ENCODE measurements at places on chromosomes 5 and 9.

GRCh38 chr5:103120607-103121200 lies 603 bp downstream of the PPIP5K2 start:
- no peak for DNase-seq

DNA sequence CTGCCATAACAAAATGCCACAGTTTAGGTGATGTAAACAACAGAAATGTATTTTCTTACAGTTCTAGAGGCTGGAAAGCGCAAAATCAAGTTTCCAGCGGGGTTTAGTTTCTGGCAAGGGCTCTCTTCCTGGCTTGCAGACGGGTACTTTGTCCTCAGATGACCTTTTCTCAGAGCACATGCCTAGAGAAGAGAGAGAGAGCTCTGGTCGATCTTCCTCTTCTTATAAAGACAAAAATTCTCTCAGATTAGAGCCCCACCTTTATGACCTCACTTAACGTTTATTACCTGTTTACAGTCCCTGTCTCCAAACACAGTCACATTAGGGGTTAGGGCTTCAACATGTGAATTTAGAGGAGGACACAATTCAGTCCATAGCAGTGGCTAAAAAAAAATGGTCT lies 119.7 kb downstream of the CETN3 start:
- DNase-seq = no peak

DNA sequence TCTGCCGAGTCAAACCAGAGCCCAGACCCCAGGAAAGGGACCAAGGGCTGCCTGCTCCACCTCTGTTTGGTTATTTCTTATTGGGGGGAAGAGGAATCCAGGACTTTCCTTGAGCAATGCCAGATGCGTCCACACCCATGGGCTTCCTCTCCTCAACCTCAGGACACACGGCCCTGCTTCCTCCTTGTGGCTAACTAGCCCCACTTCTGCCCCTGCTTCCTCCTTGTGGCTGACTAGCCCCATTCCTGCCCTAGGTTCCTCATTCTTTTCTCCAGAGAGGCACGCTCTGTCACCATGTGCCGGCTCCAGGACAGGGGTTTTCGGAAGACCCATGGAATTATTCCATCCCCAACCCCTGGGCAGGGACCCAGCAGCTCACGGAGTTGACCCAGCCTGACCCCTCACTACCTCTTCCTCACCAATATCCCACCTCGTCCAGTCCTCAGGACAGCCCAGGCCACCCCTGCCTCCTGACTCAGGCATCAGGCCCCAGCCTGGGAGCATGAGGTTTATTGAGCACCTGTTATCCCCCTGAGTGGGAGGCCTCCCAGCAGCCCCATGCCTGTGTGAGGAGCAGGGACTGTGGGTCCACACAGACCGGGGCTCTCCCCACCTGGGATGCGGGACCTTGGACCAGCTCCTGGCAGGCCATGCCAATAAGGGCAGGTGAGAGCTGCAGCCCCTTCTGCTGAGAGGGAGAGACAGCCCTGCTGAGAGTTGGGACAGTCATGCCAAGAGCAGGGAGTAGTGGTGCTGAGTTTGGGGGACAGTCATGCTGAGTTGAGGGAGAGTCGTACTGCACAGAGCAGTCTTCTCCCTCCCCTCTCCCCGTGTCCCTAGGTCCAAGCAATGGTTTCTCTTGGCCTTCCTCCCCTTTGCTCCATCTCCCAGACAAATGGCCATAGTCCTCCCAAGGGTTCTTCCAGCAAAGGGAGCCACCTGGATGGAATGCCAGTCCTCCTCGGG lies 11.8 kb upstream of the FCN1 start:
- no peak for DNase-seq

GRCh38 chr9:129576546-129577543 lies 44.1 kb downstream of the C9orf50 start:
- no peak for DNase-seq

DNA sequence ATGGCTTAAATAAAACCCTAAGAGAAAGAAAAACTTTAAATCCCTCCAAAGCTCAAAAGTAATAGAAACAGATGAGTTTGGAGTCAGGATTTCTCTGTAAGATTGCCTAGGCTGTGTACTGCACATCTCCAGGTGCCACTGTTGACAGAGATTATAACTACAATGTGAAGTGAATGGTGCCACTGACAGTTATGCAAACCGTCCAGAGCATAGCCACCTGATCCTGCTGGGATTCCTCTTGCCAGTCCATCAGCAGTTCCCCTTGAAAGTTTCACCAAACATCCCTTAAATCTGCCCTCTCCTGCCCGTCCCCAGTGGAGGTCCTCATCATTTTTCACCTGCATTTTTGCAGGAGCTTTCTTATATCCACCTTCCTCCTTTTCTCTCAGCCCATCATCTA lies 42.5 kb downstream of the FXN start:
- DNase-seq = no peak

DNA sequence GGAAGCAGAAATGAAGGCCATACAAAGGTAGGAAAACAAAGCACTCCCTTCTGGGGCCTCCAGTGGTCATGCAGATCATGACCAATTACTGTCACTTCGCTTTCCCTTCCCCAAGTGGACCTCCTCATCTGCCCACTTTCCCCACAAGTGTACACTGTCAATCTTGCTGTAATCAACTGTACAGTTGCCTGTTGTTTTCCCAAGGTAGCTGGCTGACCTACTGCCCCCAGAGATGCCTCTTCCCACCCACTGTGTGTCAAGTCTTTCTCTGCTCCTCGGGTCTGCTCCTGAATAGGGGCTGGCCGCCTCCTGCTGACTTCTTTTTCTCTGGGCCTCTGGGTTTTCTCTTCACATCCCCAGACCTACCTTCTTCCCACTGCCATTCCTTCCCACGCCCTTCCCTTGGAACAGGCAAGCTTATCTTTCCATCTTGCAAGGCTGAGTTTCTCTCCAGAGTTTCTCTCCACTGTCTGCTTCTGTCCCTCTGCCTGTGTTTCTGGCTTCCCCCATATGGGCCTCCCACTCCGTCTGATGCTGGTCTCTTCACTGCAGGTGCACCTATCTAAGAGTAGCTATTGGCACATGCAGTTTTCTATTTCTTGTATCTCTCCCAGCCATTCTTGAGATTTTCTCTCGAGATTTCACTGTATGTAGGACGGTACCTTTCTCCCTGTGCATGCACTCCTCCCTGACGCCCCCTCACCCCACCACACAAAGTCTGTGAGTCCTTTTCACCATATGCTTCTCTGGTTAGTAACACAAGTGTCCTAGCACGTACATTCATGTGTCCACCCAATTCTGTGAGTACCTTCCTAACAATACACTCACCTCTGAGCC lies 2.4 kb downstream of the ELL2 start:
- DNase-seq = no peak

DNA sequence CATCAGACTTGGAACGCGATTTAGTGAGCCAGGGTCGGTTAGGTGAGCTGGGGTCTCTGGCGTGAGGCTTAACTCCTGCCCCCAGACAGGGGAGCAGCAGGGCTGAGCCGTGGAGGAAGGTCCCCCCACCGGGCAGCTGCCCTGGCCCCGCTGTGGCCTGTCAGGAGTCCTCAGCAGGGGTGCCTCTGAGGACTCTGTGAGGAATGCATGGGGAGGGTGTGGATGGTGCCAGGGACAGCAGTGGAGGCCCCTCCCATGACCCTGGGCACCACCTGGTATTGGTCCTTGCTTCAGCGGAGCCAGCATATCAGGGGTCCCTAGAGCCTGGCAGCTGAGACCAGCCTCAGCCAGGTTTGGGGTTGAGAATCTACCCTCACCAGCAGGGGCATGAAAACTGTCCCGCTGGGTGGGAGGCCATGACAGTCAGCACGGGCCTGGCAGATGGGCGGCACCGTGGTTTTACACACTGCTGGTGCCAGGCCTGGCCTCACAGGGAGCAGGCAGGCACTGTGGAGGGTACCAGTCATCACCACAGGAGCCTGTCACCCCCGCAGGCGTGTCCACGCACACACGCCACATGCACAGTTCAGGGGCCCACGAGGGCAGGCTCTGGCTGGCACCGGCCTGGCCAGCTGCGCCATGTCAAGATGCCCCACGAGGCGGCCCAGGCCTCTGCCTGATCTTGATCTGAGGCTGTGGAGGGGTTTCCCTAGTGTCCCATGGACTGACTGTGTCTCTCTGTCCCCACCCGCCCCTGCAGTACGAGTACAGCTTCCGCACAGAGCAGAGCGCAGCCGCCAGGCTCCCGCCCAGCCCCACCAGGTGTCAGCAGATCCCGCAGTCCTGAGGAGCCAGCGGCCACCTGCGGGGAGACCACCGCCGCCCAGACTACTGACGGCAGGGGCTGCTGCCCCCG lies 111.1 kb upstream of the LMX1B start:
- DNase-seq = no peak

- no peak for DNase-seq
Observed at GRCh38 chr9:105206821-105207699, 37.4 kb upstream of the SLC44A1 start.

GRCh38 chr5:33639474-33639873 lies 198.7 kb downstream of the TARS1 start:
- no peak for DNase-seq

DNA sequence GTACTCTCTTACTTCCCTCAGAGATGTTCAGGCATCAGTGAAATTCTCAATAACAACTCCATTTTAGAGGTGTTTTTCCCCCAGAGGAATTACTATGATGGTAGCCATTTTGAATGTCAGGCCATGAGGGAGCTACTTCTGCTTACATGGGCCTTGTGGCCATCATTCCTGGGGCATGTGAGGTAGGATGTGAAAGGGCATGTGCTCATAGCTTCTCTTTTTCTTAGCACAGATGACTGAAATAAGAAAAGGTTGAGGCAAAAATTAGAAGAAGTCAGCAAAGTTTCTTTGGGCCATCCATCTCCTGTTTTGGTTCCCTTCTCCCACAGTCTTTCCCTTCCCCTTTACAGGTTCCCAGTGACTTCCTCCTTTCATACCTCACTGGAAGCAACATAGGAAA lies 68.8 kb downstream of the FEM1C start:
- DNase-seq = no peak

GRCh38 chr9:24698881-24699518 lies 153.3 kb upstream of the IZUMO3 start:
- no peak for DNase-seq

- DNase-seq = no peak
Observed at GRCh38 chr5:28707706-28708105, 1669.3 kb upstream of the CDH9 start.

GRCh38 chr9:117191504-117192261 lies 223.2 kb downstream of the ASTN2 start:
- no peak for DNase-seq

DNA sequence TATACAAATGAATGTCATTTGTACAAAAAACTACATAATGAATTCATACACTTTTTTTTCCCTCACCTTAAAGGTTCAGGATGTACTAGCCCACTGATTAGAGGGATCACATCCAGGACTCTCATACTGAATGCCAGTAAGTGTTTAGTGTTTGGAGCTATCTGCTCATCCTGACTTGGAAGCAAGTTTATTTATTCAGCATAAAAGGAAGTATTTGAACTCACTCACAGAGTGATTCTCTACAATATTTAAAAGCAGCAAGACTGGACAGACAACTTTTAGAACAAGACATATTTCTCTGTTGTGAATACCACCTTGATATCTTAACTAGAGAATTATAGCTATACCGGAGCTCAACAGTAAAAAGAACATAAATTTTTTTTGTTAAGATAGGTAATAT lies 14.8 kb upstream of the IQGAP2 start:
- DNase-seq = no peak

GRCh38 chr5:111937094-111937493 lies 180.1 kb upstream of the NREP start:
- DNase-seq = no peak

DNA sequence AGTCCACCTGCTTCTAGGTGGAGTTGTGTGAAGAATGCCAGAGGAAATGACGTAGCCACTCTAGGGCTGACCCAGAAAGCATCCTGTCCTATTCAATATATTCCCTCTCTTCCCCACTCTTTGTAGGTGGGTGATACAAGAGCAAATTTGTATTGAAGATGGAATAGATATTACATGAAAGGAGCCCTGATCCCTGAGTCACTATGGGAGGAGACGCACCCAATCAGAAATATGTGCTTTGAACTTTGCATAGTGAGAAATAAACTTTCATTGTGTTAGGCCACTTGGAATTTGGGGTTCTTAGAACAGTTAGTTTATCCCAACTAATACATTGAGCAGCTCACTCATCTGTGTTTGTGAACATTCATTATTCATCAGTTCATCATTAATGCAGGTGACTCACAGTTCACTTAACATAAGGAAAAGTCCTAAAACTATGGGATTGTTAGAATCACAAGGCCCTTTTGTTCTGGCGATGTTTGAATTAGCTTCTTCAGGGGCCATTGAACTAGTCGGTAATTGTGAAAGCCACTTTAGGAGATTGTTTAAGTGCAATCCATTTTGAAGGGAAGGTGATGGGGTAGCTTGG lies 26.9 kb upstream of the NTRK2 start:
- DNase-seq = no peak

GRCh38 chr9:1929722-1930244 lies 85.4 kb upstream of the SMARCA2 start:
- DNase-seq = no peak

GRCh38 chr9:85331626-85332025 lies 410.1 kb downstream of the AGTPBP1 start:
- DNase-seq = no peak

DNA sequence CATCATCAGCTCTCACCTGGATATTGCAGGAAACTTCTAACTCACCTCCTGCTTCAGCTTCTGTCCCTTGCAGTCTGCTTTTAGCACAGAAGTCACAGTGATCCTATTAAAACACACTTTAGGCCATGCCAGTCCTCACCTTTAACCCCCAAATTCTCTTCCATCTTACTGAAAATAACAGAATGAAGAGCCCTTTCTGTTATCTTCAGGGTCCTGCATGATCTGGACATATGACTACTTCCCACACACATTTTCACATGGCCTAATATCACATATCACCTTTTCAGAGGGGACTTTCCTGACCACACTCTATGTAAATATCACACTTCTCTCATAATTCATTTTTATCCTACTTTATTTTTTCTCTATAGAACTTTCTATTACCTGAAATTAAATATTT lies 550.6 kb upstream of the CLINT1 start:
- DNase-seq = no peak

DNA sequence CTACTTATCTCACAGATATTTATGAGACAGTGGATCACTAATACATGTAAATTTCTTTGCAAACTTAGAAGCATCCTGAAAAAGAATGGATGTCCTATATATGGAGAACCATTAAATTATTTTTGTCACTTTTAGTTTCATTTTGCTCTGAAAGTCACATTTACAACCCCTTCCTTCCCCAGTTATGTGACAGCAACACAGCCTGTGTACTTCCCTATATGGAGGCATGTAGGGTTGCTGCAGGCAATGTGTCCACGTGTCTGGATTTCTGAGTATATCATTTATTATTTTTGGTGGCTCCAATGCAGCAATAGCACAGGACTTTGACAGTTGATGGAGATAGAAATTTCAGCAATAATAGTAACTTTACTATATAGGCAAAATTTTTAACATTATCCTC lies 156.4 kb downstream of the ST8SIA4 start:
- DNase-seq = no peak

GRCh38 chr5:82276800-82277612 lies 1.1 kb downstream of the RPS23 start:
- no peak for DNase-seq

DNA sequence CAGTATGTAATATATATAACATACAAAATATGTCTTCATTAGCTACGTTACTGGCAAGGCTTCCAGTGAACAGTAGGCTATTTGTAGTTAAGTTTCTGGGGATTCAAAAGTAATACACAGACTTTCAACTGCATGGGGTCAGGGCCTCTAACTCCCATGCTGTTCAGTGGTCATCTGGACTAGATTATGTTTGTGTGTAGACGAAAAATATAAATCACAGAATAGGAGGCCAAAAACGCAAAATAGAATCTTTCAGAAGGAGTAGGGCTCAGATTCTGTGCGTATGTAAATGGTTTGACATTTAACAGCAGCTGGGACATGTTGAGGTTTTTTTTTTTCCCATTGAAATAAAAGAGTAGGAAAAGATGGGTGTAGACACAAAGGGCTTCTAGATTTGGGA lies 1048.7 kb upstream of the WWC1 start:
- DNase-seq = no peak

GRCh38 chr5:164708831-164709230 lies 1203.4 kb downstream of the MAT2B start:
- no peak for DNase-seq

Measured in stimulated activated CD8-positive, alpha-beta memory T cell treated with anti-CD3 and anti-CD28 coated beads, Interleukin-7, amount 100 ng/mL, for 48 hours (primary cell).